ENCODE measurements at places on chromosomes 5 and 9.
A peak's percentile ranks its signal among the peaks of the same experiment; 100 is the strongest.

DNA sequence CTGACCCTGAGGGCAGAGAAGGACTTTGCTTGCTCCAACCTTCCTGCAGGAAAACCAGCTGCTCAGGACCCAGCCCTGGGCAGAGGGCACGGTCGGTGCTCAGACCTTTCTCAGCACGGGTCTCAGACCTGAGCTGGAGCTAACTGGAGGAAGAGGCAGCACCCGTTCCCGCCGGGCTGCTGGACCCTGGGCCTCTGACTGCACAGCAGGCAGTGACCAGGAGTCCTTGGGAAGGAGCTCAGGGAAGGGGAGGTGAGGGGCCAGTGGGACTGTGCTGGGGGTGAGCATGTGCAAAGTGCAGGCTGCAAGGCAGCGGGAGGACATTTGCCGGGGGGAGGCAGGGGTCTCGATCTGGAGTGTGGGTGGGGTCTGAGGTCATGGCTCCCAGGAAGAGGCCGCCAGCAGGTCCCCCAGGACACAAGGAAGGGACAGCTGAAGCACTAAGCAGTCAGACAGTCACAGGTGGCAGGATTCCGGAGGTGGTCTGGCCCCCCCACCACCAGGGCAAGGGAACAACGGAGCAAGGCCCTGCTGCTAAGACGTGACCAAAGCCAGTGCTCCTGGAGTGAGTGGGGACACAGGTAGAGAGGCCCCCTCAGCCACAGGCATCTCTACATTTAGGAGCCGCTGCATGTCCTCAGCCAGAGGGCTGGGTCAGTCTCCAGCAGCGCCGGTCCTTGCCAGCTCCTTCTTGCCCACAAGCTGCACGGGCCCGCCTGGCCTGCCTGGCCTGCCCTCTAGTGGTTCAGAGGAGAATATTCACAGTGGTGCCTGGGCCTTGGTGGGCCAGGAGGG is 4.8 kb upstream of the DPM2 start:
- H3K36me3 ChIP-seq, result peaks cover 5% of the 10 kb centered on the region
- no peak overlapping the region for H3K27ac ChIP-seq
- no peak for DNase-seq
- no peaks in the 10 kb centered on the region for H3K27me3 ChIP-seq
- H3K4me1 ChIP-seq, result peaks cover 8% of the 10 kb centered on the region

DNA sequence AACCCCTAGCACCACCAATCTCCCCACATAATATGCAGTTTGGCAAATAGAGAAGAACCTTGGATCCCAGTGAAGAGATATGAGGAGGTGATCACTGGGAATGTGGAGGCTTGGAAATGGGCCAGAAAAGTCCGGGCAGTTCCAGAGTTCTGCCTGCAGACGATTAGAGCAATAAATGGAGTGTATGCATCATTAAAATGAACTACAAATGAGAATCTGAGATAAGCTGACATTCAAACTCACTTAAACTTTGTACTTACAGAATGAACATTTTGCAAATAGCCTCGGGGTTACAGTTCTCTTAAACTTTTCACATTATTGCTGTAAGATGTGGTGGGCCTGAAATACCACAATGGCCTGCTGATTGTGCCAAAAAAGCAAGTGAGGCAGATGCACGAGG is 23.0 kb upstream of the LHFPL2 start:
- H3K4me1 ChIP-seq, result no peaks in the 10 kb centered on the region
- H3K27me3 ChIP-seq, result no peaks in the 10 kb centered on the region
- H3K4me3 ChIP-seq, result no peak overlapping the region
- no peak overlapping the region for H3K27ac ChIP-seq
- H3K36me3 ChIP-seq, result no peaks in the 10 kb centered on the region
- no peak for DNase-seq

DNA sequence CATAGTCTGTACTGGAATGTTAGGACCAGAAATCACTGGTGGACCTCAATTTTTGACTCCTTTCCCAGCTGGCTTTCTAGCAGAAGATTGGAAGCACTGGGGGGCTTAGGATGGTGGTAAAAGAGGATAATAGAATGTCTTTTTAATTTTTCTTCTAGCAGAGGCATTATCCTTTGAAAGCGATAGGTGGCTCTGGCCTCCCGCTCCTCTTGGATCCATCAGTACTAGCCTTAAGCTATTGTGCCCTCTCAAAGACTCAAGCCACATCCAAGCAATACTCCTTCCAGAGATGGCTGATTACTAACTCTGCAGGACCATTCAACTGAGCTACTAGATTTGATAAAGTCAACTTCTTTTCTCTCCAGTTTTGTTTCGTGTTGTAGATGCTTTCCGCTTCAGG is 610.6 kb downstream of the CDH12 start:
- no peak overlapping the region for H3K4me3 ChIP-seq
- no peaks in the 10 kb centered on the region for H3K36me3 ChIP-seq
- H3K27me3 ChIP-seq, result no peaks in the 10 kb centered on the region
- DNase-seq, result no peak
- H3K4me1 ChIP-seq, result no peaks in the 10 kb centered on the region

GRCh38 chr9:116569111-116569510 is 118.0 kb upstream of the TRIM32 start:
- H3K27me3 ChIP-seq, result no peaks in the 10 kb centered on the region
- peaks cover 28% of the 10 kb centered on the region for H3K4me1 ChIP-seq
- H3K36me3 ChIP-seq, result no peaks in the 10 kb centered on the region
- no peak overlapping the region for H3K27ac ChIP-seq
- DNase-seq, result no peak

- H3K27me3 ChIP-seq, result no peaks in the 10 kb centered on the region
- H3K4me1 ChIP-seq, result peaks cover 3% of the 10 kb centered on the region
- no peak for DNase-seq
- peaks cover 17% of the 10 kb centered on the region for H3K36me3 ChIP-seq
- no peak overlapping the region for H3K4me3 ChIP-seq
These were observed 33.6 kb downstream of the CSNK1A1 start for GRCh38 chr5:149517461-149518122.

- H3K27ac ChIP-seq, result no peak overlapping the region
- H3K36me3 ChIP-seq, result no peaks in the 10 kb centered on the region
- no peaks in the 10 kb centered on the region for H3K27me3 ChIP-seq
- no peak overlapping the region for H3K4me3 ChIP-seq
- no peak for DNase-seq
These were observed 16.6 kb upstream of the TSC1 start for GRCh38 chr9:132961002-132961401.

DNA sequence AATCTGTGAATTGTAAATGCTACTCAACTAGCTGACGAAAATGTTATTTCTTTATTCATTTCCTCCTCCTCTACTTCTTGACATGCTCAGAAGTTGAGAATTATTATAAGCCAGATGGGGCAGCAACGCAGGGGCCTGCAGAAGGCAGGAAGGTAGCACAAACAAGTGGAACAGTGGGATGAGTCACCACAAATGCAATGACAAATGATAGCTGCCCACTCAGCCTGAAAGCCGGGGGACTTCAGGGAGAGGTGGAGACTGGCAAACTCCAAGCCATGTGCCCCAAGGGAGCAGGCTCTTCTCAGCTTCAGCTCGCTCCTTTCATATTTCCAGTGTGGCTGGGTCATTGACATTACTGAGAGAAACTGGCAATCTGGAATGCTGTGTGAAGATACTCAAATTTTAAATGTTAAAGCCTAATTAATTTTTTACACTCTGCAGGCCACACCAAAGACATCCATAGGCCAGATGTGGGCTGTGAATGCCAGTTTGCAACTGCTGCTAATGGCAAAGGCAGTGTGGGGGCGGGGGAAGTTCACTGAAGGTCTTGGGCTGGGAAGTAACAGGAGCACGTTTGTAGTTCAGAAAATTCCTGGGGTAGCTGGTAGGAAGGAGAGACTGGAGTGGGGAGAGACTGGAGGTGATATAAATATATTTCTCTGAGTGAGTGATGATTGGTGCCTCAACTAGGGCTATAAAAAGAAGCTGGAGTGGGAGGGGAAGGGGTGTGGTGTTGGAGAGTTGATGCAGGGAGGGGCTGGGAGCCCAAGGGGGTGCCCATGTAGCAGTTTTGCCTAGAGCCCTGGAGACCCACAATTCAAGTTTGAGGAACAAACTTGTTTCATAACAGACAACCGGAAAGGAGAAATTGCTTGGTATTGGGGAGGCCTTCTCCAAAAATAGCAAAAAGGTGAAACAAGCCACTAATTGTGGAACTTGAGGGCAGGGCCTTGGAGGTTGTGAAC is 20.8 kb upstream of the ADRB2 start:
- H3K4me1 ChIP-seq, result peaks cover 10% of the 10 kb centered on the region
- H3K4me3 ChIP-seq, result no peak overlapping the region
- no peak for DNase-seq
- H3K27ac ChIP-seq, result no peak overlapping the region

DNA sequence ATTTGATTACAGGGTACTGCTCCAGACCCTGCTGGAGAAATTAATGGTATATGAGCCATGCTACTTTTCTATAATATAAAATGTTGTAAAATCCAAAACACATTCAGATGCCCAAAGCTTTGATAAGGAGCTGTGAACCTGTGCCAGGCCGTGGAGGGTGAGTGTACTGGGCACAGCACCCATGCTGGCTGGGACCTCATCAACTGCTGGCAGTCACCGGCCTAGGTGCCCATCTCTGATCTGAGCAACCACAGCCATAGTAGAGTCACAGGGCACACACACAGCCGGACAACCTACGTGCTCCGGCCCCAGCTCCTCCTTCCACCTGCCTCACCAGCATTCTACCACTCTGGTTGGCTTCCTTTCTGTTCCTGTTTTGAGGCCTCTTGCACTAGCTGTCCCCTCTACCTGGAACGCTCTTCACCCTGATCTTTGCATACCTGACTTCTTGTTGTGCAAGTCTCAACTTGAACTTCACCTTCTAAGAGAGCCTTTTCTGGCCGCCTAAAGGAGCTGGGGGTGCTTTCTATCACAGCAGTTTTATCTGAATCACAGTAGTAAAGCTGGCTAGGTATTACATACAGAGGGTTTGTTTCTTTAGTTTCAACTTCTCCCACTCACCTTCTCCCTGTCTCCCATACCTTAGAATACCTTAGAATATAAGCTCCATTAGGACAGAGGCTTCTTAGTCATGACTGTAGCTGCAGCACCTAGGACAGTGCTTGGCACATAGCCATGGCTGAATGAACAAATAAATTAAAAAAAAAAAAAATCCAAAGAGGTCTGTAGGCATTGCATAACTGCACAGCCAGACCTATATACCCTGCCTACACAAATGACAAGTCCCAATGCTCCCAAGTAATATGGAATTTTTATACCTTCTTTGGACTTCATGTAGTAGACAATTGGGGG is 51.7 kb downstream of the MED27 start:
- peak; percentile 63 for DNase-seq
- H3K4me3 ChIP-seq, result no peak overlapping the region
- H3K27ac ChIP-seq, result peak overlapping the region; percentile 81
- no peaks in the 10 kb centered on the region for H3K27me3 ChIP-seq
- H3K36me3 ChIP-seq, result no peaks in the 10 kb centered on the region

DNA sequence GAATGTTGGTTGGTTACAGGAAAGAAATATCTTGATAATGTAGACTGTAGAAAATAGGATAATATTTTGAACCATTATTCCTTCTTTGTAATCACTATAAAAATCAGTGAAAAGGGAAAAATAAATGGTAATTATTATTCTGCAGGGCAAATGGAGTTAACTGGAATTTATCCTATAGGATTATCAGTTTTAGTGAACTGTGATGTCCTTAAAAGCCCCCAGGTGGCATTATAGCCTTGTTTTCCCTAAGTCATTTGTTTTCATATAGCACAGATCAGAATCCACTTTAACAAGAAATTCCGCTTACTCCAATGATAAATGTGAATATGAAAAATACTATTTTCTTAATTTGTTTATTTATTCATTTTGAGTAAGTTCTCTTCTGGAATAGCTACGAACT is 26.2 kb upstream of the WDR41 start:
- H3K4me3 ChIP-seq, result no peak overlapping the region
- DNase-seq, result no peak
- no peaks in the 10 kb centered on the region for H3K36me3 ChIP-seq
- no peaks in the 10 kb centered on the region for H3K4me1 ChIP-seq

- no peak overlapping the region for H3K4me3 ChIP-seq
- H3K27ac ChIP-seq, result no peak overlapping the region
- no peak for DNase-seq
- H3K36me3 ChIP-seq, result no peaks in the 10 kb centered on the region
- H3K4me1 ChIP-seq, result peaks cover 18% of the 10 kb centered on the region
- H3K27me3 ChIP-seq, result no peaks in the 10 kb centered on the region
These were observed 2.0 kb upstream of the MXD3 start for GRCh38 chr5:177313561-177314259.

DNA sequence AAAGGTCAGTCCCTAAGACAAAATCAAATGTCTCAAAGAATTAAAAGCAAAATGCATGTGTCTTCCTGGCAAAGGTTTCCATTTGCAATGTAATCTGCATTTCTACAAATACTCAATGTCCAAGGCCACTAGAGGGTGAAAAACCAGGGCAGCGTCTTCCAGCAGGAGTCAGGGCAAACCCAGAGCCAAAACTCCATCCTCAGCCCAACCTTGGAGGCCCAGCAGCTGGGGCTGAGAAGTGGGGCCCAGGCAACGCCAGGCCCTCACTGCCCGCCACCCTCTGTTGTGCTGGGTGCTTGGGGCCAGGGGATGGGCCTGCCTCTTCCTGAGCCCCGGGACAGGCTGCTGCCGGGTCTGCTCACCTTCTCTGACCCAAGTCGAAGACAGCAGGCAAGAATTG is 200.1 kb downstream of the PAX5 start:
- peaks cover 18% of the 10 kb centered on the region for H3K27me3 ChIP-seq
- no peak overlapping the region for H3K27ac ChIP-seq
- H3K4me3 ChIP-seq, result no peak overlapping the region
- no peaks in the 10 kb centered on the region for H3K36me3 ChIP-seq
- H3K4me1 ChIP-seq, result no peaks in the 10 kb centered on the region

DNA sequence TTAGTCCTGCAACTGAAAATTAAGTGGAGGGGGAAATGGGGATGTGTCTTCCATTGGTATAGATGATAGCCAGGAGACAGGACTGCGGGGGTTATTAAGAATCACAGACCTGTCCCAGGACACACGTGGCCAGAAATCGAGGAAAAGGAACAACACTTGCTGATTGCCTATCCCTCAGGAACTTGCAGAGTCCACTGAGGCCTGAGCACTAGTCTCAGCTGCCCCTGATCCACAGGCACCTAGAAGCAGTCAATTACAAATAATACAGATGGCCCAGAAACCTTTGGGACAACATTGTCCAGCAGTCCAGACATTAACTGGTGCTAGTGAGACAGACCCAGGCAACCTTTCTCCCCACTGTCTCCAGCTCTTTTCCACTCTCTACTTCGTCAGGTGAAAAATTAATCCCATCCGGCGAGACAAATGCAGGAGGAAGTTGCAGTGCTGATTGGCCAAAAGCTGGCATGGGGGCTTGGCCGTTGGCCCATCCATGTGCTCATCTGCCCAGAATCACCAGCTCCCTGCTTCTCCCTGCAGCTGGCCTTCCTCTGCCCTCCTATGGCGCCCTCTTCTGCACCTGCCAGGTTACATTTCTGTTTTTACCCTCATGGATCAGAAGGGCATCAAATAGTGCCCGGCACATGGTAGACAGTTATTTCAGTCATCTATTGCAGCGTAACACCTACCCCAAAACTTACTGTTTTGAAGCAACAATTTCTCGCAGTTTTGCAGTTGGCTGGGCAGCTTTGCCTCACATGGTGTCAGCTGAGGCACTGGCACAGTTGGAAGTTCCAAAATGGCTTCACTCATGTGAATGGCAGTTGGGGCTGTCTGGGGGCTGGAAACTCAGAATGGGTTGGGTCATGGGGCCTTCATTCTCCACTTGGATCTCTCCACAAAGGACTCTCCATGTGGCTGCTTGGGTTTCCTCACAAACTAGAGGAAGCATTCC is 3.6 kb upstream of the B4GALT1 start:
- peaks cover 20% of the 10 kb centered on the region for H3K4me1 ChIP-seq
- H3K27me3 ChIP-seq, result no peaks in the 10 kb centered on the region
- no peak for DNase-seq
- no peaks in the 10 kb centered on the region for H3K36me3 ChIP-seq
- H3K27ac ChIP-seq, result no peak overlapping the region
- H3K4me3 ChIP-seq, result no peak overlapping the region

GRCh38 chr5:33781286-33781685 is 110.5 kb downstream of the ADAMTS12 start:
- H3K36me3 ChIP-seq, result no peaks in the 10 kb centered on the region
- H3K27me3 ChIP-seq, result no peaks in the 10 kb centered on the region
- H3K27ac ChIP-seq, result no peak overlapping the region
- DNase-seq, result no peak
- no peak overlapping the region for H3K4me3 ChIP-seq
